ENCODE measurements at places on chromosomes 5 and 9.

DNA sequence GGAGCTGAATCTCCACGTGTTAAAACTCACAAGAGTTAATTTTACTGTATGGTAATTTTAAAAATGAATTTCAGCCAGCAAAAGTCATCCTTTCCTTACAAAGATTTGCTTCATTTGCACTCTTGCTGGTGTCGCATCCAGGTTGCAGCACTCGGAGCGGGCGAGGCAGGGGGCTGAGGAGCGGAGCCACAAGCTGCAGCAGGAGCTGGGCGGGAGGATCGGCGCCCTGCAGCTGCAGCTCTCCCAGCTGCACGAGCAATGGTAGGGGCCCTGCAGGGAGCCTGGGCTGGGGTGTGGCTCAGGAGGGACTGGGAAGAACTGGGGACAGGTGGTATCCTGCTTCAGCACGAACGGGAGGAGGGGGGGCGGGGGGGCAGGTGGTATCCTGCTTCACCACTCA, 27.1 kb downstream of the HNRNPH1 start:
- peak; percentile 9 for DNase-seq

DNA sequence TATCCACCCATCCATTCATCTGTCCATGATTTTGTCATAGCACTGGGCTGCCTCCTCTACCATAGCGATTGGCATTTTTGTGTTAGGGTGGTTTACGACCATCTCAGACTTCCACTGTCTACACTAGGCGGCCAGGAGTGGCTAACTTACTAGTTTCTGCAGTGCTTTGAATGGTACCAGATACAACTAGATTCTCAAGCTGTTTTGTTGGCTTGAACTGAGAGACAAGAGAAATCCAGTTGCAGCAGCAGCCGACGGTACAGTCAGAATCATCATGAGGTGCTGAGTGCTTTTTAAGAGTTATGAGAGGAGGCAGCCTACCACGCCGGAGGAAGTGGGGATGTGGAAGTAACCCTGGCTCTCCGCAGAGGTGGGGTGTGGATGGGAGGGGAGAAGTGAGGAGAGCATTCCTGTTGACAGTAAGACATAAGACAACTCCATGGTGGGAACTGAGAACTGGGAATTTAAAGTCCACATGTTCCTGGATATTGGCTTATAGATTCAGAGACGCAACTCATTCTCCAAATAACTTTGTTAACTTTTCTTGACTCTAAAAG, 27.9 kb downstream of the COL5A1 start:
- DNase-seq = no peak

- DNase-seq = no peak
These were observed 3.8 kb upstream of the NEUROG1 start for GRCh38 chr5:135539430-135540005.

DNA sequence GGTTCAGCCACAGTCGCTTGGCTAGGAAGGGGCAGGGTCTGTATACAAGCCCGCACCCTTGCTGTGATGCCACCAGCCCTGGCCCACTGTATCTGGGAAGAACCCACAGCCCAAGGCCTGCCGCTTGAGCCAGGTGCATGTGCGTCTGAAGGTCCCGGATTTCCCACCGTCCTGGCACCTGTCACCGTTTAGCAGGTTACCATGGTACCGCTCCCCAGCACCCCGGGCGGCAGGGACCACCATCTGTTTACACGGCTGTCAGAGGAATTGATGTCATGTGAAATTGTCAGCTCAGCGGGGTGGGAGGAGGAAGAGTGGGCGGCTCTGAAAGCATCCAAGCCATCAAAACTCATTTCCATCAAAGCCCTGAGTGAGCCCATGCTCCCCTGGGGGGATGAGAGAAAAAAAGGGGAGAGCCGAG, 92.7 kb downstream of the HRH2 start:
- no peak for DNase-seq

GRCh38 chr5:143498821-143499220, 95.3 kb upstream of the NR3C1 start:
- DNase-seq = no peak

- no peak for DNase-seq
These were observed 215.6 kb upstream of the NREP start for GRCh38 chr5:111972548-111972947.

DNA sequence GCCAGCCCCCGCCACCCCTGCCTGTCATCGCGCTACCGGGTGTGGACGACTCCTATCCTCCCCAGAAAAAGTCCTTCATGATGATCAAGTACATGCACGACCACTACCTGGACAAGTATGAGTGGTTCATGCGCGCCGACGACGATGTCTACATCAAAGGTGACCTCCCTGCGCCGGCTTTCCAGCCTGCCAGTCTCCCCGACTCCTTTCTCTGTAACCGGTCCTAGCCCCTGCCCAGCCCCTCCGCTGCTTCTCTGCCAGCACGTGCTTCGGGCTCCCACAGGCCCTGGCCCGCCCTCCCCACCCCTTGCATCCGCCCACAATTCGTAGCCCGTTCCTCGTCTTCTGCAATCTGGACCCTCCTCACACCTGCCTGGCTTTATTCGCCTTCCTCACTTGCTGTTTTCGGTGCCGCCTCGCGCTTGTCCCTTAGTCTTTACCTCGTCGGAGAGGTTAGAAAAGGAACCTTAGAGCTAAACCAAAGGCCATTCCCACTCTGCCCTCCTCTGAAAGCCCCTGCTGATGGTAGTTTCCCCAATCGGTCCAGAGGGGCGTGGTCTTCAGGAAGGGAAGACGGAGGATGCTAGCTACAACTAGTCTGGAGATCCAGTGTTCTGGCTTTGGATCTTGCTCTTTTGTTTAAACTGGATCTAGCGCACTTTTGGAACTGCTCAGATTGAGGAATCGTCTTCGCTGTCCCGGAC, 1.4 kb downstream of the CHSY3 start:
- no peak for DNase-seq

- no peak for DNase-seq
These were observed 16.7 kb upstream of the CDC14B start for GRCh38 chr9:96636368-96636767.

- DNase-seq = no peak
These were observed 13.1 kb downstream of the HMGCS1 start for GRCh38 chr5:43300112-43300511.

- DNase-seq = no peak
These were observed 32.1 kb downstream of the WNK2 start for GRCh38 chr9:93216073-93216365.

GRCh38 chr9:34451545-34451944, 6.8 kb downstream of the FAM219A start:
- no peak for DNase-seq

GRCh38 chr5:133114166-133114932, 62.5 kb downstream of the HSPA4 start:
- DNase-seq = no peak

DNA sequence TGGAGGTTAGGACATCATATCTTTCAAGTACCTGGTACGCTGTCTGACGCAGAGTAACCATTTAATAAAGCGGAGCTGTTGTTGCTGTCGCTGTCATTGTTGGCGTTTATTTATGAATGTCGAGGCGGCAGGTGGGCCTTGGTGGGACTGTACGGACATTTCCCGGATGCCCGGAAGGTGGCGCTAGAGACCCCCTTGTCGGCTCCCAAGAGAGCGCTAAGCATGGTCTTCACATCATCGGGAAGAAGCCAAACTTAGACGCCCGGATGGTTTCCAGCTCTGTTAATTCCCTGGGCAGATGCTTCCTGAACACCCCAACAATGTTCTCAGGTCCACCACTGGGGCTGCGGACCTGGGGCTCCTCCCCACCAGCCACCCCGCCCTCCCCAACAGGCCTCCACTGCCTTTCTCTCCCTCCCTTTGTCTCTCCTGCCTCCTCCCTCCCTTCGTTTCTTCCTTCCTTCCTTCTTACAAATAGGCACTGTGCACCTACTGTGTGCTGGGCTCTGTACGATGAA, 54.1 kb downstream of the DUSP1 start:
- peak; percentile 52 for DNase-seq

GRCh38 chr9:36145970-36146369, 9.4 kb downstream of the GLIPR2 start:
- no peak for DNase-seq

- no peak for DNase-seq
These were observed 9.4 kb upstream of the MAMDC2 start for GRCh38 chr9:70034271-70034711.

DNA sequence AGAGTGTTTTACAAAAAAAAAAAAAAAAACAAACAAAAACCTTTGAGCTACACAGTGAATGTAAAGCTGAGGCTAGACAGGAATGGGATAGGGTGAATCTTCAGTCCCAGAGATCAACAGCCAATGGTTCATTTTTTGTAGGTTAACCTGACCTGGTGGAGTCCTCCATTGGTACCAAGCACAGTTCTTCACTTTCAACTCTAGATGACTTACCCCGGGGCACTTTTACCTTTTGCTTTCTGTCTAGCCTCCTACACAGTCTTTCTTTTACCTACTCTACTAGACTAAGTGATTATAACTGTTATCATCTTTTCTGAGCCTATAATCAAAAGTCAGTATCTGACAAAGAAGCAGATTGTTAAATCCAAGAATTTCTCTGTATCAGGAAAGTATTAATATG, 50.9 kb downstream of the ANXA2R start:
- DNase-seq = no peak

DNA sequence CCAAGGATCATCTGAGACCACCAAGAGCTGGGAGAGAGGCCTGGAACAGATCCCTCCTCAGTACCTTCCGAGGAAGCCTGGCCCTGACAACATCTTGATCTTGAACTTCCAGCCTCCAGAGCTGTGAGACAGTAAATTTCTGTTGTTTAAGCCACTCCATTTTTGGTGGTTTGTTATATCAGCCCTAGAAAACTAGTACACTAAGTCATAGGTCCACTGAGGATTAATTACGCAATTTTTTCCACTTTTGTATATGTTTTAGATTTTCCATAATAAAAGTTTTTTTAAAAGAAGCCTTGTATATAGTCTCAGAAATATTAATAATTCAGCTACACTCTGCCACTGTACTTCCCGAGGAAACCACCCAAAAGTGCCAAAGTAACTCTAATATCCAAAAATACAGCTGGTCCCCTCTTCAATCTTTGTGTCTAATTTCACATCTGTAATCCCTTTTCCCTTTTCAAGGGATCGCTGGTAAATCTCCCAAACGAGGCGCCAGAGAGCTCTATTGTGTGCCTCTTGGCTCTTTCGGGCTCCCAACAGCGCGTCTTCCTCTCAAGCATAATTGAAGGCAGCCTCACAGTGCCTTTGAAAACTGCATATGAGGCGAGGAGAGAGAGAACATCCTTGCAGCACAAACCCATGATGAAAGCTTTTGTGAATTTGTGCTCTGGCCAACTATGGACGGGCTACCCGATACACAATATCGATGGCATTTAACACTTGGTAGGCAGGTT, 32.7 kb downstream of the PRUNE2 start:
- DNase-seq = no peak

DNA sequence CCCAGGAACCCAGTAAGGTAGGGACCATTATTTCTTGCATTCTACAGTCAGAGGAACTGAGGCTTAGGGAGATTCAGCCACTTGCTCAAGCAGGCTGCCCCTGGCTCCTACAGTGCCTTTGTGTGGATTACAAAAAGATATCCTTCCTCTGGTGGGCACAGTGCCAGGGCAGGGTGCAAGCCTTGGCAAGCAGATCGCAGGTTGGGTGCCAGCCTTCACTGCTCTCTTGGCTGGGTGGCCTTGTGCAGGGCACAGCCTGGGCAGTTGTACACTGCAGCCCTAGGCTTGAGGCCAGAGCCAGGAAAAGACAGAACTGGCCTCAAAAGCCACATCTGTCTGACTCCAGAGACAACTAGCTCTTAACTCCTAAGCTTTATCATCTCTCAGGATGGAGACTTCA, 15.0 kb downstream of the DOCK2 start:
- no peak for DNase-seq

DNA sequence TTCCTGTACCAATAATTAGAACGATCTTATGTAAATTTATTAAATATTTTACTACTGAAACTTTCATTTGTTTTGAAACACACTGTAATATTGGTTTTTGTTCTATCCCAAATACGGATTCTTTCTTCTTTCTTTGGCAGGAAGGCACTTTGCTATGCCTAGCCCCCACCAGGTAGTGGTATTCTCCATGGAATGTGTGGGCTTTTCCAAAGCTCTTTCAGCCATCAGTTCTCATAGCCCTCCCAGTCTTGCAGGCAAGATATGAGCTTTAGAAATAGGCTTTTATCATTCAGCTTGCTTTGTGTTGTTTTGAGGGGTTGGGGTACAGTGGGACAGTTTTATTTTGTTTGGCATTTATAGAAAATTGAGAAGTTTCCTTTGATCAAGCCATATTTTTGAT, 107.5 kb downstream of the DMXL1 start:
- DNase-seq = no peak

DNA sequence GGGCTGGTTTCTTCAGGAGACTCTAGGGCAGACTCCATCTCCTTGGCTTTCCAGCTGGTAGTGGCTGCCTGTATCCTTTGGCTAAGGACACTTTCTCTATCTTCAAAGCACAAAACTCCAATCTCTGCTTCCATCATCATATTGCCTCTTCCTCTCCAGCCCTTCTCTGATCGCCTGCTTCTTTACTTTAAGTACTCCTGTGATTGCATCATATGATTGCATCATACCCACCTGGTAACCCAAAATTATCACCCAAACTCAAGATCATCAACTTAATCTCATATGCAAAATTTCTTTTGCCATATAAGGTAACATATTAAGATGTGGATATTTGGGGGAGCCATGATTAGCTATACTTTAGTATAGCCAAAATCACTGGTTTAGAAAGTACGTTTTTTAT, 1092.6 kb upstream of the CDH6 start:
- peak; percentile 98 for DNase-seq

- no peak for DNase-seq
These were observed 509.9 kb upstream of the ZNF608 start for GRCh38 chr5:125256296-125256695.

DNA sequence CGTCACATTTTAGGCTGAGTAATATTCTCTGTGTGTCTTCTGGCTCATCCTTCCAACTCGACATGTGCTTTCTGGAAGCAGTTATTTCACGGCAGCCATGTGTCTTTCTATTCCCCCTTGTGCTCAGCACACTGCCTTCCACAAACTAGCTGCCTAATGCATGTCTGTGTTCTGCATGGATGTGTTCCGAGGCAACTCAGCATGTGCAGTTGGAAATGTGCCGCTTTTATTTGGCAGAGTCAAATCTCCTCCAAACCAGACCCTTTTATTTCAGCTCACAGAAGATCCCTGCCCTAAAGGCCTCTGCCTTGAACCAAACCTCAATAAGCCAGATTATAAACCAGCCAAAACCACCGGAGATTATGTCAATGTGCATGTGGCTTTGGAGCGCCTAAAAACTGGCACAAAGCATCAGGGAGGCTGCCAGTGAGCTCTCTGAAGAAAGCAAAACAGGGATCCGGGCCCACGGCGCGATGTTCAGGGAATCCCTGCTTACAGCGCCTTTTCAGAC, 360.2 kb downstream of the DEPDC1B start:
- DNase-seq = no peak

GRCh38 chr9:127360250-127360649, 36.7 kb upstream of the SLC2A8 start:
- DNase-seq = no peak

GRCh38 chr5:143652108-143652700, 159.8 kb upstream of the HMHB1 start:
- no peak for DNase-seq

- no peak for DNase-seq
These were observed 140.6 kb upstream of the KLF4 start for GRCh38 chr9:107630156-107630555.

DNA sequence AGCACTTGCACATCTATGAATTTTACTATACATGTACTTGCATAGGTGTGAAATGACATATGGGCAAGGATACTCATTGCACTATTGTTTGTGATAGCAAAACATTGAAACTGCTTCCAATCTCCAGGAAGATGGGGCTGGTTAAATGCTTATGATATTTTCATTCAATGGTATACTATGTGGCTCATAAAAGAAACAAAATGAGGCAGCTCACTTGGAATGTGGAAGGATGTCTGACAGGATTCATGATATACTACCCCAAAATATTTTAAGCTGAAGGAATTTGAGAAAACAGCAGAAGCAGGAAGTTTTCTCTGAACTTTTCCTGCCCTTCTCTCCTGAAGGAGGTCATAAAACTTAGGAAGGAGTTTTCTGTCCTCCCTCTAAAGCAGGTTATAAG, 99.6 kb upstream of the CAST start:
- DNase-seq = no peak
